ENCODE measurements at places on chromosomes 6 and 20.

DNA sequence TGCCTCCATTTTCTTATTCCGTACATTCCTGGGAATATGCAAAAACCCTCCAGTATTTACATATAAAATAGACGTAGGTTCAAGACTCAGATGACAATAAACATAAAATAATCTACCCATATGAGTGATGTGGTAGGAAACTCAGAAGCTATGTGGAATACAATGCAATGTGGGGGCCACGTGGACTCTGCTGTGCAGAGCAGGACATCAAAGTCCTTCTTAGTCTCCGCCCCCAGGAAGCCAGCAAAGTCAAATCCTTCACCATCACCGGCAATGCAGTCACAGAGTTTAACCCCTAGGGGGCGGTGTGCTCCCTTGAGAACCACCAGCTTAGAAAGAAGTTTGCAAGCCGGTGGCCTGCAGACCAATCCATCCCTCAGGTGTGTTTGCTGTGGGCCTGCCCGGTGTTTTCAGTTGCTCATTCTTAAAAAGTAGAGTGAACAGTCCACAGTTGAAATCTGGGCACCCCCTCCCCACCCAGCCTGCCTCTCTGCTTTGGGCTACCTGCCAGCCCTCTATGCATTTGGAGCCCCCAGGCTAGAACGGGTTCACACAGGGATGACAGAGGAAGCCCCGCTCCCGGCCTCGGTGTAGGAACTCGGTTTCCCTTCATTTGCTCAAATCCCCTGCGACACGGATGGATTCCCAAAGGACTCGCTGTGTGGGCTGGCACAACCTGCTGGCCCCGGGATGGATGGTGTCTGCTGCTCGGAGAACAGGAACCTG is 59.9 kb downstream of the SULF2 start:
- peak; percentile 33 for DNase-seq

GRCh38 chr20:36105711-36106226 is 48.8 kb upstream of the EPB41L1 start:
- DNase-seq = no peak

DNA sequence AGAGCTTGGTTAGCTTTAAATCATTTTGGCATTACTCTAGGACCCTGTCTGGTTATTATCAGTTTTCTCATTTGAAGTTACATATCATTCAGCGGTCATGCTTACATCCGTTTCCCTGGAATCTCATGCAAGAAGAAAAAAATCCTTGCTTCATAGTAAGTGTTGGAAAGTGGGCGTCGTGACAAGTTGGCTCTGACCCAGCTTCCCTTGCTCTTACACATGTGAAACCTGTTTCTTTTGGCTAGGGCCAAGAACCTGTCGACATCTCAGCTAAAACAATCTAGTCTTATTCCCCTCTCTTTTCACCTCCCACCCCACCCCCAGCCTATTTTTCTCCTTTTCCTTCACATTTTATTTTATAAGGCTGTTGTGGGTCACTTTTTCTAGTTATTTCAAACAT is 45.5 kb downstream of the ANKS1A start:
- DNase-seq = no peak

DNA sequence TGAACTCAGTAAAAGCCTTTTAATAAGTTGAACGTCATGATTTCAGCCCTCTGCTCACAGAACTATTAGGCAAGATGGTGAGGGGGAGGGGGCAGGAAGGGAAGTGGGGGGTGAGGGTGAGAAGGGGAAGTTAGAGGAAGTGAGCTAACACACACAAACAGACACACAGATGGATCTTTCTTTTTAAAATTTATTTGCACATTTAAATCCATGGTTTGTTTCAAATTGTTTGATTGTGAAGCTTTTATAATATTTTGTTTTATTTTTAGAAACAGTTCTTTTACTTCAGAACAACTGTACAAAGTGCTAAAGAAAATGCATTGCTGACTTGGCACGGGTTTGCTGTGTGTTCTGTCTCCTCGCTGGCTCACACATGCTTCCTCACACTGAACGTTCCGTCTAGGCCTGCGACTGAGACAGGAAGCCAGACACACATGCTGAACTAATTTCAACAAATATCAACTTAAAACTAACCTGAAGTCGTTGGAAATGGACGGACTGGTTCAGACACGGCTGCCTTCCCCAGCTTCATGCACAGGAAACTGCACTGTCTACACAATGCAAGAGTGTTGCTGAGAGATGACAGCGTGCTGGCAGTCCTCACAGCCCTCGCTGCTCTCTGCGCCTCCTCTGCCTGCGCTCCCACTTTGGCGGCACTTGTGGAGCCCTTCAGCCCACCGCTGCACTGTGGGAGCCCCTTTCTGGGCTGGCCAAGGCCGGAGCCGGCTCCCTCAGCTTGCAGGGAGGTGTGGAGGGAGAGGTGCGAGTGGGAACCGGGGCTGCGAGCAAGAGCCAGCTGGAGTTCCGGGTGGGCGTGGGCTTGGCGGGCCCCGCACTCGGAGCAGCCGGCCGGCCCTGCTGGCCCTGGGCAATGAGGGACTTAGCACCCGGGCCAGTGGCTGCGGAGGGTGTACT is 8.1 kb upstream of the ZBP1 start:
- no peak for DNase-seq

All from stimulated activated CD4-positive, alpha-beta T cell treated with anti-CD3 and anti-CD28 coated beads, TNF-alpha, amount 100 ng/mL, for 4 hours (primary cell).